ENCODE measurements at places on chromosomes 2 and 18.

- no peak for DNase-seq
Measured at GRCh38 chr2:223758131-223758840, 79.1 kb downstream of the AP1S3 start.

GRCh38 chr18:12305930-12306629 lies 2.0 kb upstream of the TUBB6 start:
- no peak for DNase-seq

GRCh38 chr2:216083464-216084281 lies 2.0 kb downstream of the TMEM169 start:
- peak; percentile 58 for DNase-seq

DNA sequence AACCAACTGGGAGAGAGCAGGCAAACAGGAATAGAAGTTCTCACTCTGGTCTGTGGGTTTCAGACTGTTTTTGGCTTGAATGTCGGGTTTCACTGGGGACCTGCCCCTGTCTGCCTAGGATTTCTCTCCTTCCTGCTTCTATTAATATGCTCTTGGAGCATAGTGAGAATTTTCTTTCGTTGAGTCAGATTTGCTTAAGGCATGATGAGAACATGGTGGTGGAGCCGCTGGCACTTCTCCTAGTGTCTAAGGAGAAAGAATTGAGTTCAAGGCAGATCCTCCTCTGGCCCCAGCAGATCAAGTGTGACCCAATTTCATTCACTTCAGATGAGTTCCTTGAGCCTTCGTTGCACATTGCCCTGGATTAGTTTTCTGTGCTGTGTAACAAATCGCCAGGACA lies 103.9 kb upstream of the HS6ST1 start:
- peak; percentile 11 for DNase-seq

DNA sequence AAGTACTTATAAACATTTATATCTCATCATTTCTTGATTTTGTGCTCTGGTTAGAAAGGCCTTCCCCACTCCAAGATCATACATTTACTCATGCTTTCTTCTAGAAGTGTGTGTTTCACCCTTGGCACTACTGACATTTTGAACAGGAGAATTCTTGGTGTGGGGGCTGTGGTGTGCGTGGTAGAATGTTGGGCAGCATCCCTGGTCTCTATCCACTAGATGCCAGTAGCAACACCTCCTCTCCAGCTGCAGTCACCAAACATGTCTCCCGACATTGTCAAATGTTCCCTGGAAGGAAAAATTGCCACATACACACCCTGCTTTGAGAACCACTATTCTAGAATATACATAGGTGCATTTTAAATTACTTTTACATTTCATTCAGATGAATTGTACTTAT lies 8.7 kb upstream of the TGIF1 start:
- no peak for DNase-seq

DNA sequence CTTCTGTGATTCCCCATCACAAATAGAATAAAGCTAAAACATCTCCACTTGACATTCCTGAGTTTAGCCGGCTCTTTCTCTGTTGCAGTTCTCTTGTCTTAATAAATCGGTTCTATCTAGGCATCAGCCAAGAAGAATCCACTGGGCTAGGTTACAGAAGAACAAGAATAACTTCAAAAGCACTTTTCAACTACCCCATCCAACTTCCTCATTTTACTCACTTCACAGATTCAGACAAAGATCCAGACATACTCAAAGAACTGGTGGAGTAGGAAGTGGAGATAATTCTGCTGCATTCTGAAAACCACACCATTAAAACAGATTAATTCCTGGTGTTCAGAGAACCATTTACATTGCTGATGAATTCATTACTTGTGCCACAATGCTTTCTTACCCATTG lies 9.6 kb upstream of the ALPK2 start:
- DNase-seq, result no peak

DNA sequence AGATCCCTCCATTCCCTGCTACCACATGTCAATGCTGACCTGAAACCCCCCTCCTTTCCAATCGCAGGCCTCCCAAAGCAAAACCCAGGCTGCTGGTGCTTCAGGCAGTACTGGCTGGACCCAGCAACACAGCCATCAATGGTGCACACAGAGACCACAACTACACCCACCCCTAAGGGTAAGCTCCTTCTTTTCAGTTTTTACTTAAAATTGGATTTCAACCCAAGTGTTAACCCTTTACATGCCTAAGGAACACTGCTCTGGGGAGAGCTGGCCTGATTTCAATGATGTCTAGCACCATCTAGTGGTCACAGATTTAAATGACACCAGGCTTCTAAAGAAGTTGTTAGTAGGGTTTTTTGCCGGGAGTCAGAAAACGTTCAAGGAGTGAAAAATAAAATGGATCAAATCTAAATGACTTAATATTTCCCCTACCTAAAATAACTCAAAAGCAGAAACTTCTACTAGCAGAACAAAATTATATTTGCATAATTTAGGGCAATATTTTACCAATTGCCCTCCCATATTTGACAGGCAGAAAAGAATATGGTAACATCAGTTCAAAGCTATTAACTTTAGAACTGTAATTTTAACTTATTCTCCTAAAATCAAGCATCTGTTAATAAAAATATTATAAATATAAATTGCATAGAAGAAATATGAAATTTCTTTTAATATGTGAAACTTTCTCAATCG lies 24.6 kb downstream of the FECH start:
- DNase-seq, result peak; percentile 31

GRCh38 chr18:6370410-6370809 lies 44.3 kb downstream of the L3MBTL4 start:
- no peak for DNase-seq

DNA sequence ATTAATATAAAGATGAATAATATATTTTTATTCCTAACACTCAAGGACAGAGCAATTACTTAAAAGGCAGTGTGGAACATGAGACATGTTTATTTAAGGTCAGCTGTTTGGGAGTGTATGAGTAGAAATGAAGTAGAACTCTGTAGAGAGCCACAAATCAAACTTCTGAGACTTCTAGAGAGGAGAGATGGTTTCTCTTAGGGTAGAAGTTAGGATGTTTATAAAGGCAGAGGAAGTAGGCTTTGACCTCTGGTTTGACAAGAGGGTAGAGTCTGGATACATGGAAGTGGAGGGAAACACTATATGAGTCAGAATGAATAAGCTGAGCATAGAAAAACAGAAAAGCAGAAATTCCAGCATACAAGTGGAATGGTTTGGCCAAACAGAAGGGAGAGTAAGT lies 262.1 kb upstream of the KLHL14 start:
- DNase-seq, result no peak

DNA sequence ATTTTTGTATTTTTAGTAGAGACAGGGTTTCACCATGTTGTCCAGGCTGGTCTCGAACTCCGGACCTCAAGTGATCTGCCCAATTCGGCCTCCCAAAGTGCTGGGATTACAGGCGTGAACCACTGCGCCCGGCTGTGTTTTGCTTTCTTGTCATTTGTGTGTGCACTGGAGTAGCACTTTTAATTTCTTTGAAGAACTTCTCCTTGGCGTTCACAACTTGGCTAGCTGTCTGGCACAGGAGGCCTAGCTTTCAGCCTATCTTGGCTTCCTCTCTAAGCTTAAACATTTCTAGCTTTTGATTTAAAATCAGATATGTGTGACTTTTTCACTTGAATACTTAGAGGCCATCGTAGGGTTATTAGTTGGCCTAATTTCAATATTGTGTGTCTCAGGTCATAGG lies 93.0 kb downstream of the COMMD1 start:
- no peak for DNase-seq

- no peak for DNase-seq
Measured at GRCh38 chr2:236726701-236727450, 157.3 kb downstream of the ACKR3 start.

DNA sequence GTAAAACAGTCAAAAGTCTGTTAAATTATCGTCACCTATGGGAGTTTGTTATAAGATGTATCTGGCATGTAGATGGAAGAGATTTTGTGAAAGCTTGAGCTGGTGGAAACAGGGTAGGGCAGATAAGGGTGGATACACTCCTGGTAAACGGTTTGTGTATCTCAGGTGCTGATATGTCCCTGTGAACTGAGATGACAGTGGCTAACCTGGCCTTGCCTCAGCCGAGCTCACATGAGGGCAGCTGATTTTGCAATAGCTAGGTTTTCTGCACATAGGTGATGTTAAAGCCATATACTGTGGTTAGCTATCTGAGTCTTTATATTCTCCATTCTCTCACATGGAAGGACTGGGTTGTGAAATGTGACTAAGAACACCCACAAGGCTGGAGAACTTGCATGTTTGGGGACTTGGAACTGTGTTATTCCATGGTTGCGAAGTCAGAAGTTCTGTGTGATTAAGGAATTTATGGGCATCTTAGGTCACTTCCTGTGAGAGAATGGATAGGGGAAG lies 205.1 kb downstream of the TPGS2 start:
- DNase-seq, result no peak

DNA sequence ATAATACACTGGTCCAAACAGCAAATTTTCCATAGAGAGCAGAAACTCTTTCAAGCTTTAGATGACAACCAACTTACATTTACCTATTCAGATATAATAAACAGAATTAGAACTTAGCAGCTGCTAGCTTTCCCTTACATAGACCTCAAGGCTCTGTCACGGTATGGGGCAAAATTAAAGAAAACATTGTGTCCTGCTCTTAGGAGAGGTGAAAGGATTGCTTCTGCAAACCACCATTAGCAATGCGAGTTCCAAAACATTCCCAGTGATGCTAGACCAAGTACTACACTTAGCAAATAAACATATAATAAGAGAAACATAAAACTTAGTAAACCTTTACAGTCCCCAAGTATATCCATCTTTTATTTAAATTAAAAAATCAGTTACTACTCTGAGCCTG lies 183.3 kb downstream of the CAMKMT start:
- no peak for DNase-seq

GRCh38 chr2:62824388-62824787 lies 118.9 kb downstream of the EHBP1 start:
- no peak for DNase-seq

GRCh38 chr2:86072271-86072858 lies 33.3 kb downstream of the POLR1A start:
- DNase-seq, result peak; percentile 81

GRCh38 chr18:3448838-3449511 lies 997 bp upstream of the TGIF1 start:
- peak; percentile 69 for DNase-seq

GRCh38 chr2:85594715-85595300 lies 737 bp upstream of the RNF181 start:
- no peak for DNase-seq

- DNase-seq, result no peak
Measured at GRCh38 chr2:67485431-67485830, 88.3 kb downstream of the ETAA1 start.

DNA sequence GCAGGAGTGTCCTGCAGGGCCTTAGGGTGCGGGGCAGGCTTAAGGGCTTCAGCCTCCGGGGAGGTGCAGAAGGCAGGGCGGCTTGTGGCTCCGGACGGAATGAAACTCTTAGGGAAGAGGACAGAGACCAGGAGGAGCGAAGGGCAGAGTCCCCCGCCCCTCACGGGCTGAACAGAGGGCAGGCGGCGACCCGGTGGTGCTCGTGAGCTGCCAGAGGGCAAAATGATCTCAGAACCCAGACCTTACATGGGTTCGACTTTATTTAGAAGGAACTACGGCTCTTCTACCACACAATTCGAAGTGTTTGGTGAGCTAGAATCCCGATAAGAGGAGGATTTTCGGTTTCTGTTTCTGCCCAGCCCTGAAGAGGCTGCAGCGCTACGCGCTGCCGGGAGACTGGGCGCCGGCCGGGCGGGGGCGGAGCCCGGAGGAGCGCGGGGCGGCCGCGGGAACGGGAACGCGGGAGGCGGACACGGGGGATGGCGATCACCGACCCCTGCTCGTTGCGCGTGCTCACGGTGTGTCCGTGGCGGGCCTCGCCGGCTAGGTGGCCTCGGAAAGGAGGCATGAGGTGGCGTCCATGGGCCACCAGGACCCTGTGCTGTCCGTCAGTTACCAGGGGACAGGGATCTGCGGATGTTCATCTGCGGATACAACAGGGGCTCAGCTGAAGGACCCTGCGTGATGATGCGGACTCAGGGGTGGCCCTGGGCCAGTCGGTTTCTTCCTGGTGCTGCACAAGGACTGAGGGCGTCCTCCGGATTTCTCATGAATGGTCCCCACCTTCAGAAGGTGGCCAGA lies 4.2 kb upstream of the SP100 start:
- peak; percentile 77 for DNase-seq

DNA sequence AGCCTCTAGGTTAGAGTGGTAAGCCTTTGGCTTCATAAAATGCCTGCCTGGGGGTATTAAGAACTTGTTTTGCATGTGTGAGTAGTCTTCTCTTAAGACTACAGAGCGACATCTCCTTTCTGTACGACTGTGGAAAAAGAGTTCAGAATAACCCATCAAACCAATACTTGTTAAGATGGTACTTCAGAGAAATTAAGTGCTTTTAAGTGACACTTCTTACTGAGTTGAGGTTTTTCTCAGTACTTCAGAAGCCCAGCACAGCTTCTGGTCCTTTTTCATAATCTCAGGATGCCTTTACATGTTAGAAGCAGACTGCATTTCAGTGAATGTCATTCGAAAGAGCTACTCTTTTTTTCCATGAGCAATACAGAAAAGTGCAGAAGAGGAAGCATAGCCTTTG lies 10.8 kb downstream of the XRCC5 start:
- no peak for DNase-seq

All from femur (tissue), 1 donor.